ENCODE measurements at places on chromosomes 12 and 14.

GRCh38 chr12:58757422-58757821 lies 162.9 kb downstream of the LRIG3 start:
- H3K27me3 ChIP-seq = no peaks in the 10 kb centered on the region
- no peak overlapping the region for H3K4me3 ChIP-seq
- H3K36me3 ChIP-seq = no peaks in the 10 kb centered on the region
- peak; percentile 15 for DNase-seq
- peak overlapping the region; percentile 65 for H3K27ac ChIP-seq

- H3K27me3 ChIP-seq = peaks cover 59% of the 10 kb centered on the region
- no peak overlapping the region for H3K4me3 ChIP-seq
- H3K4me1 ChIP-seq = no peaks in the 10 kb centered on the region
- no peak for DNase-seq
- no peak overlapping the region for H3K27ac ChIP-seq
Measured at GRCh38 chr12:99605-100004, 33.0 kb downstream of the IQSEC3 start.

DNA sequence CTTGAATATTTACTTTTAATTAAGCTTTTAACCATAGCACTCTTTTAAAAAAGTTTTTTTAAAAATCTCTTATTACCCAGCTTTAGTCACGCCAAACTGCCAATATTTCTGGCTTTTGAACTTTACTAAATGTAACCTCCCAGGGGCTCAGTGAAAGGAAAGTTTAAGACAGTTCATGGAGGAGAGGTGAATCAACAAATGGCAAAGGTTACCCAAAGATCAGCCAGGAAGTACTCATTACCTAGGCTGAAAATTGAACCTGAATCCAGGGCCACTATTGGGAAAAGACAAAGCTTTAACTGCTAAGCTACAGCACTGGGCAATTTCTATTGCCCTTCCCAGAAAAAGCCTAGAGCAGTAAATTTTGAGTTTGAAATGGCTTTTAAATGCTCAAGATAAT lies 282.2 kb downstream of the GPHN start:
- no peaks in the 10 kb centered on the region for H3K36me3 ChIP-seq
- no peak overlapping the region for H3K27ac ChIP-seq
- no peak for DNase-seq
- no peaks in the 10 kb centered on the region for H3K27me3 ChIP-seq
- H3K4me1 ChIP-seq = no peaks in the 10 kb centered on the region

- H3K36me3 ChIP-seq = no peaks in the 10 kb centered on the region
- H3K27me3 ChIP-seq = no peaks in the 10 kb centered on the region
- peak overlapping the region; percentile 71 for H3K4me3 ChIP-seq
- DNase-seq = peak; percentile 87
Measured at GRCh38 chr14:79278798-79279644, 932.3 kb downstream of the DIO2 start.

DNA sequence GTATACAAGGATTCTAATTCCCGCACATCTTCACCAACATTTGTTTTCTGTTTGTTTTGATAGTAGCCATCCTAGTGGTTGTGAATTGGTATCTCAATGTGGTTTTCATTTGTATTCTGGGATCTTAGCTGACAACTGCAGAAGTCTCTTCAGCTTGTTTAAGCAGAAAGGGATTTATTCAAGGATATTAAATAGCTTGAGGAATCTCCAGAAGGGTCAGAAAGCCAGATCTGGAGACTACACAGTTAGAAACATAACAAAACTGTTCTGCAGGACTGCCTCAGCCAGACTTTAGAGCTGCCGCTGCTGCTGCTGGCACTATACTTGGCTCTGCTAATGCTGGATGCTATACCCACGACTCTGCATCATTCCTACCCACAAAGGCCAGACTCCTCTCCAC lies 13.4 kb upstream of the CDKL1 start:
- no peak overlapping the region for H3K27ac ChIP-seq
- H3K36me3 ChIP-seq = no peaks in the 10 kb centered on the region
- DNase-seq = no peak
- no peak overlapping the region for H3K4me3 ChIP-seq
- peaks cover 17% of the 10 kb centered on the region for H3K4me1 ChIP-seq

- peaks cover 35% of the 10 kb centered on the region for H3K27me3 ChIP-seq
- DNase-seq = peak; percentile 45
- H3K4me3 ChIP-seq = no peak overlapping the region
- H3K27ac ChIP-seq = no peak overlapping the region
Measured at GRCh38 chr12:52093346-52093745, 13.8 kb downstream of the SMIM41 start.

DNA sequence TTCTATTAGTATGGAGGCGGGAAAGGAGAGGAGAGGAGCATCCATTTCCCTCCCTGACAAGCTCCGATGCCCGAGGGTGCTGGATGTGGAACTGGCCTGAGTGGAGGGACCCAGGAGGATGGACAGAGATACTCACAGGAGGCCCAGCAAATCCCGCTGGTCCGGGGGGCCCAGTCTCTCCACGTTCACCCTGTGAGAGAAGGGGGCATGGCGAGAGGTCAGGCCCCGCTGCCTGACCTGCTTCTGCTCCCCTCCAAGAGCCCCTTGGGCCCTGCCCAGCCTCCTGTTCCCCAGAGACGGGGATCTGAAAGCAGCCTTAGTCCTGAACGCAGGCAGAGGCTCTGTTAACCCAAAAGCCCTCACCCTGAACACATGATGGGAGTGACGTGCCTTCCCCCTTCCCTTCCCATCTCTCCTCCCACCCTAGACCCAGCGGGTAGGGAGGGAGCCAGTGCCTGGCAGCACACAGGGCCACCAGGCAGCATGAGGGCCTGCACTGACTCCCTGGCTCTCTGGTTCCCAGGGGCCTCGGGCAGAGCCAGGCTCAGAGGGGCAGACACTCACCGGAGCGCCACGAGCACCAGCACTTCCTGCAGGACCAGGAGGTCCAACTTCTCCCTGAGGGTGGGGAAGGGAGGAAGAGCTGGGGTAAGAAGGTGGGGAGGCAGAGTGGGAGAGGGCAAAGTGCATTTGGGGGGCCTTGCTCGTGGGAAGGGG lies 17.5 kb downstream of the TMEM106C start:
- no peaks in the 10 kb centered on the region for H3K36me3 ChIP-seq
- H3K4me1 ChIP-seq = no peaks in the 10 kb centered on the region
- H3K4me3 ChIP-seq = no peak overlapping the region
- peak; percentile 42 for DNase-seq
- no peak overlapping the region for H3K27ac ChIP-seq
- peaks cover 6% of the 10 kb centered on the region for H3K27me3 ChIP-seq

- H3K4me1 ChIP-seq = no peaks in the 10 kb centered on the region
- DNase-seq = no peak
- no peaks in the 10 kb centered on the region for H3K36me3 ChIP-seq
- H3K27me3 ChIP-seq = no peaks in the 10 kb centered on the region
Measured at GRCh38 chr14:95886366-95887056, 9.9 kb downstream of the TUNAR start.

- peaks cover 2% of the 10 kb centered on the region for H3K4me1 ChIP-seq
- no peak overlapping the region for H3K4me3 ChIP-seq
- DNase-seq = no peak
Measured at GRCh38 chr12:113825705-113826104, 140.4 kb downstream of the RBM19 start.

DNA sequence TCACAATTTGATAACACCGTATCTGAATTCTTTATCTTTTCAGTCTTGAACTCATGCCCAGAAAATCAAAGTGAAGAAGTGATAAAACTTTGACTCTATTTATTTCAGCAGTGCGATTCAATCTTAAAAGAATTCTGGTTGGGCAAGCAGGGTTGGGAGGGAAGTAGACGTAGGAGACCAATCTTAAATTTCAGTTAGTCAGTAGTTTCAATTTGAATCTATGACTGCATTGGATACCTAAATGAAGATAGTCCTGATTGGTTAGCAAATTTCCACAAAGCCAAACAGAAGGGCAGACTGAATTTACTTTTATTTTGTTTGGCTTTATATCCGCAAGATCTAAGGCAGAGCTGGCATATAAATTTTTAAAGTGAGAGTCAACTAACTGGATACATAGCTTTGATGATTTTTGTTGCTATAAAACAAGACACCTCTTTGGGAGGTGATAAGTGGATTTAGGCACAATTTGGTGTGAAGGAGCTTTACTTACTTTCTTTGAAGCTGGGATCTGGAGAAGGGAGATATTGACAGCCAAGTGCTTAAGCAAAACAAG lies 2.6 kb downstream of the ACSS3 start:
- H3K27ac ChIP-seq = peak overlapping the region; percentile 58
- peaks cover 25% of the 10 kb centered on the region for H3K4me1 ChIP-seq
- peak; percentile 41 for DNase-seq
- peak overlapping the region; percentile 84 for H3K4me3 ChIP-seq
- no peaks in the 10 kb centered on the region for H3K27me3 ChIP-seq

DNA sequence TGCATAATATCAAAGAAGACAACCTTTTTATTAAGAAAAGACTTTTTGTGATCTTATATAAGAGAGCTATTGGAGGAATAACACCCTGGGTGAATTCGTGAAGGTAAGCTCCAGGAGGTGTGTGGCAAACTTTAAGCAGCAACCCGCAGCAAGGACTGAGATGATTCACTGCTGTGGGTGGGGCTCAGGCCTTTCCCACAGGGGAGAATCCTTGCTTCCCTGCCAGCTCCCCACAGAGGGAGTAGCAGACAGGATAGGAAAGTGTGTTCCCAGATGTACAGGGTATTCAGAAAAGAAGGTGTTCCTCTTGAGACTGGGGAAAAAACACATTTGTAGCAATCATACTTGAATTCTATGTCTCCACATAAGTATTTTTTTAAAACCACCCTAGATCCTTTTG lies 9.2 kb downstream of the NDUFA12 start:
- no peaks in the 10 kb centered on the region for H3K27me3 ChIP-seq
- H3K27ac ChIP-seq = peak overlapping the region; percentile 1
- peak; percentile 49 for DNase-seq
- H3K4me1 ChIP-seq = peaks cover 7% of the 10 kb centered on the region

DNA sequence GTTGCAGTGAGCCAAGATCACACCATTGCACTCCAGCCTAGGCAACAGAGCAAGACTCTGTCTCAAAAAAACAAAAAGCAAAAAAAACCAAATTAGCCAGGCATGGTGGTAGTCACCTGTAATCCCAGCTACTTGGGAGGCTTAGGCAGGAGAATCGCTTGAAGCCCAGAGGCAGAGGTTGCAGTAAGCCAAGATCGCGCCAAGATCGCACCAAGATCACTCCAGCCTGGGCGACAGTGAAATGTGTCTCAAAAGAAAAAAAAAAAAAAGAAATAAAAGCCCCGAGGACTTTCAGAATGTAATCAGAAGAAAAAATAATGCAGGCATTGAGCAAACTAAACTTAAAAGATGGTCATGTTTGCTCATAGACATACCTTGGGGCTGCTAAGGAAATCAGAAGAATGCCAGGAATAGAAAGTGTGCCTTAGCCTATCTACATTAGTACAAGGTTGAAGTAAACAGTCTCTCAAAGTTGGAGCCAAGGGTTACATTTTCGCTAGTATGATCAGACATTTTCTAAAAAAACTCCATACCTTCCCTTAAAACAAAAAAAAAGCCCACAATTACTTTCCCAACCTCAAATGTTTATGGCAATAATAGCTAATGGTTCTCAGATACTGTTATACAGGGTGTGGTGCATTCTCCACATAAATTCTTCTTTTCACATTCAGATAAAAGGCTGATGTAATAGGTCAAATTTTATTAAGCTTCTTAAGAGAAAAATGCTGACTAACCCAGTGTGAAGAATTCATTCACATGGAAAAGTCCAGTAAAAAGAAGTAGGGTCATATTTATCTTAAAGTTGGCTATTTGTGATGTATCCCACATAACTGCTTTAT lies 15.8 kb downstream of the DTD2 start:
- no peak overlapping the region for H3K4me3 ChIP-seq
- H3K27me3 ChIP-seq = no peaks in the 10 kb centered on the region
- DNase-seq = peak; percentile 76
- peaks cover 13% of the 10 kb centered on the region for H3K4me1 ChIP-seq

- no peak overlapping the region for H3K4me3 ChIP-seq
- no peaks in the 10 kb centered on the region for H3K36me3 ChIP-seq
- no peaks in the 10 kb centered on the region for H3K4me1 ChIP-seq
- H3K27me3 ChIP-seq = no peaks in the 10 kb centered on the region
Measured at GRCh38 chr12:102824218-102824835, 92.7 kb downstream of the PAH start.
